Adrenal gland (tissue), 19 donors: ENCODE measurements at places on chromosomes 6 and 20.

DNA sequence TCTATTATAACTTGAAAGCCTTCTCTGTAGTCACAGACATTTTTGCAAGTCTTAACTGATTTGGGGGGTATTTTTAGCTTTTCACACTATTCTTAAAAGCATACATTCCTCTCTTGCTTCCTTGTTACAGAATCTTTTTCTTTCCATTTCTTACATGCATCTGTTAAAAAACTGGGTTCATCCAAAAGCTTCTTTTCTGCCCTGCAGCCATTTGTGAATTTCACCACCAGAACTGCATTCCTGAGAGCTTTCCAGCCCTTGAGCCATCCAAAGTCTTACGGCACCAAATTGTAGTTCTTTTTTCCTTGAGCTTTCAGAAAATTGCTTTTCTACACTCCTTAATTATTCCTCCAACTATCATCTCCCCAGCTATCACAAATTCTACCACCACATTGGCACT lies 19.7 kb upstream of the GSTA4 start:
- DNase-seq: no peak

- peak; percentile 52 for DNase-seq
Measured at GRCh38 chr6:132020138-132020581, 69.0 kb upstream of the CCN2 start.

DNA sequence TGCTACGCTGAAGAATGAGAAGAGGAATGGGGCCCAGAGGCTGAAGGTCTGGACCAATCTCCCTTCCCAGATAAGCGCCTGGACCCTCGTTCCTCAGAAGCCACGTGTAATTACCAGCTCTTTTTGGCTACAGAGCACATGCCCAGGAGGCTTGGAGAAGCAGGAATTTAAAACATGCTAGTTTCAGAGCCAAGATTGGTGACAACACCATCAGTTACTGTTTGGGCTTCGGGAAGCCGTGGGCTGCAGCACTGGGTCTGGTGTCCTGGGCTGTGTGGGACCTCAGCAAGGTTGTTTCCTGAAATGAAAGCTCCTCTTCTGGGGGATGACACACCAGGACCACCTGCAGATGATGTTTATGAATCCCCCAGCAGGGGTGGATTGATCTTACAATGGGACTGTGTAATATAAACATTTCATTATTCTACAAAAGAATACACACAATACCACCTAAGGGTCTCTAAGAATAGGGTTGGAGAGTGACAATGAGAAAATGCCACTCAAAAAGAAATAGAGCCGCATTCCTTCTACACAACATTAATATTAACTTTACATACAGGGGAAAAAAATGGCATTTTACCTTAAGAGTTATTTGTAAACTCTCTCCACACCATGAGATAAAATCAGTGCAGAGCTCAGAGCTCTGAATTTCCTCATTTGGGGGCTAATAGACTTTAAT lies 207.8 kb upstream of the FOXQ1 start:
- DNase-seq: no peak

GRCh38 chr6:136412410-136412809 lies 122.8 kb upstream of the BCLAF1 start:
- DNase-seq: no peak

- DNase-seq: no peak
Measured at GRCh38 chr20:45115386-45115774, 406 bp upstream of the WFDC5 start.

- DNase-seq: peak; percentile 83
Measured at GRCh38 chr20:17635332-17636244, 46.5 kb downstream of the RRBP1 start.

DNA sequence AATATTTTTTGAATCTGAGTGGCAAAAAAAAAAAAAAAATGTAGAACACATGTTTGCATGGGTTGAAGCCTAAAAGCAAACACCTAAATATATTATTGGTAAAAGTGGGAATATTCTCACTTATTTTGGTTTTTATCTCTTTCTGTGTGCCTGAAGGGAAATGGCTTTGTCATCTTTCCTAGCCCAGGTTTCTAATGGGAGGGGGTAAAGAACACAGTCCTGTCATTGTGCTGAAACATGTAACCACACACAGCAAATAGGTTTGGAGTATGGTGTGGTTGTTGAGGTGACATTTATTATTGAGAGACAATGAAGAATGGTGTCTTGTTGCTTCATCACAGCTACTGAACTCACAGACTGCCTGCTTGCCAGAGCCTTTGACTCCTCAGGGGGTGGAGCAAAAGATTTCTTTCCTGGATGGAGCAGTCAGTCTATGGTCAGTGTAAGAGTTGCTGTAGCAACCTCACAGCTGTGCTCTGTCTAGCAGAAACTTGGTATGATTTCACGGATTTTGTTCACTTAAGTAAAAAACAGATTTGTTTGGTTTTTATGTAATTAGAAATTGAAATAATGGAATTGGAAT lies 70.2 kb downstream of the CEP57L1 start:
- DNase-seq: peak; percentile 34

DNA sequence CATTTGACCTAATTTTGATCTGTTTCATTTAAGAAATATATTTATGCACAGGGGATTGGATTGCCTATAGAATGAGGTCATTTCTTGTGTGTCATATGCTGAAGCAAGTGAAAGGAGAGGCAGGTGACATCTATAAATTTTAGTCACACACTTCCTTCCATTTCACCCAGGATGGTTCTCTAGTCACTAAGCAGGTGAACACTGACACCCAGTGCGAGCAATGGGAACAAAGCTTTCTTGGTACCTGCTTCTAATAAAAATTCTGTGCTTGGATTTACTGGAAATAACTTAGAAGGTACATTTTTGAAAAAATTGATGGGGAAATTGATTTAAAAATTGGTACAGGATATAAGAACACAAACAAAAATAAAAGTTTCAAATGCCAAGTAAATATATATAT lies 66.9 kb upstream of the MC3R start:
- DNase-seq: no peak

GRCh38 chr20:13101706-13102105 lies 92.9 kb downstream of the SPTLC3 start:
- DNase-seq: no peak

DNA sequence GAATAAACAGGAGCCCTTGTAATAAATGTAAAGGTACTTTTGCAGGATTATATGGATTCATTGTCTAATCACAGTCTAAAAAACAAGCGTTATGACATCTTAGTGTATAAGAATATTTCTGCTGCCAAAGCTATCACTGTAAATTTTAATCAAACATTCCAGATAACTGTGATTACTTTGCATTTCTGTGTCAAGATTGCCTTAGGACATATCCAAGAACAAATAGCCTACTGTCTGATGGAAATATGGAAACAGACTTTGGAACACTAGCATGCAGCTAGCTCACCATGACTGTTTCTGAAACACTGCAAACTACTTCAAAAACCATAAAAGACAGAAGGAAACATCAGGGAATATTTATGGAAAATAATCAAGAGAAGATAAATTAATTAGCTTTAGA lies 248.7 kb upstream of the ASCC3 start:
- no peak for DNase-seq

DNA sequence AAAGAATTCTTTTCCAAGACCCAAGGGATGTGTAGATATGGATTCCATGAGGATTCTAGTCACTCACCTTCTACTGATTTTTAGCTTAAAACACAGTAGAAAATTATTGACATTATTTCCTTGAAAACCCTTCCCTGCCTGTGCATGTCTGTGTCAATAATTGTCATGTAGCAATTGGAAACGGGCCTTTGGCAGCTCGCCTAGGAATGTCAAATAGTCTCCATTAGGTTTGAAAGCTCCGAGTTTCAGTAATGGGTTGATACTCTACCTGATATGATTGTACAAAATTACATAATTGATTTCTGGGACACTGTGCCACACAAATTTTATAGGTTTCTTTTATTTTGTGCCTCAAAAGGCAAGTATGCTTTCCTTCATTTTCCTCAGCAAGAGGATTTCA lies 515.2 kb upstream of the ARID1B start:
- no peak for DNase-seq

DNA sequence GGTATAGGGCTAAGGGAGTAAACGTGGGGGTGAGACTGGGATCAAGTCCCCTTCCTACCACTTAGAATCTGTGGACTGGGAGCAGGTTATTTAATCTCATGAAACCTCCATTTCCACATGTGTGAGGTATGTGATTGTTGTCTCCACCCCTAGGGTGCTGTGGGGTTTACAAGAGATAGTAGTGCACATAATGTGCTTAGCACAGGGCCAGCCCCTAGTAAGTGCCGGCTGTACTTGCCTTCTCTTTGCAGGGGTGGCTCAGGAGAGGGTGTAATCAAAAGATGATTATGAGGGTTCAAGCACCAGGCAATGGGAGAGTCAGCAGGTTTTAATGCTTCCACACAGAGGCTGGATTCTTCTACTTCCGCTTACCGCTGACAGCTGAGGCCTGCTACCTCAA lies 6.9 kb downstream of the NT5E start:
- DNase-seq: no peak

GRCh38 chr6:33123732-33124524 lies 48.1 kb downstream of the HLA-DPB1 start:
- no peak for DNase-seq

DNA sequence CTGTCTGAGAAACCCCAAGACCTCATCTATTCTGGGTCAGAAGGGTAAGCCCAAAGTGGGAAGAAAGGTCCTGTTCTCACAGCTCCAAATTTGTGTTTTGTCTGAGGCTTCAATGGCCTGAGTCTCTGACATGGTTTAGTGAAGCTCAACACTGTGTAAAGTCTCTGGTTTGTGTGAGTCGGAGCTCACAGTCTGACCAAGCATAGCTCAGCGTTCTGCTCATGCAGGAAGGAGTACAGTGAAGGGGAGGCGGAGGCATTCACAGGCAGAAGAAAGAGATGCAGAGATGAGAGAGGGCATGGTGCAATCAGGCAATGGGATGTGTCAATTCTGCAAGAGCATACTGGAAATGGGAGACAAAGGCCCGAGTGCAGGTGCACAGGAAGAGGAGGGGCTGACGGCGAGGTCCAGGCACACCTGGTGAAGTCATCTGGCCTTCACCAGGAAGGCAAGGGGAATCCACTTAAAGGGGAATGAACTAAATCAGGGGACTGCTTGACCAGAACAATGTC lies 463.0 kb upstream of the AGPAT4 start:
- DNase-seq: no peak
